ENCODE measurements at places on chromosomes 4 and X.

- H3K36me3 ChIP-seq, result no peaks in the 10 kb centered on the region
- H3K27ac ChIP-seq, result no peak overlapping the region
- H3K4me3 ChIP-seq, result no peak overlapping the region
- no peaks in the 10 kb centered on the region for H3K4me1 ChIP-seq
- no peaks in the 10 kb centered on the region for H3K27me3 ChIP-seq
Measured at GRCh38 chrX:13855689-13856450, 39.0 kb upstream of the GPM6B start.

DNA sequence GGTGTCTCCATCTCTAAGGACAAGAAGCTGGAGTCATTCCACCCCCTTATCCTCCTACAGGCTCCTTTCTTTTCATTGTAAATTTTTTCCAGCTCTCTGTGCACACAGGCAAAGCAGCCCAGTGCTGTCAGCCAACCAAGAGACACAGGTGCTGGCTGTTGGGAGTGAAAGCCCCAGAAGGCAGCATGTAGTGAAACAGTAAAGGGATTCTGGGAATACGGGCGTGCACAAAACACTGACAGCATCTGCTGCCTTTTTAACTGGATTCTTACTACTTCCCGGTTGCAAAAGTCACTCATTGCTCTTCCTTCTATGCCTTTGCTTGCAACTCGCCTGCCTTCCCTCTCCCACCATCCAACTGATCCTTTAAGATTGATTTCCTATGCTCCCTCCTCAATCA, 208.6 kb upstream of the PRPS2 start:
- H3K4me1 ChIP-seq, result no peaks in the 10 kb centered on the region
- no peaks in the 10 kb centered on the region for H3K27me3 ChIP-seq
- DNase-seq, result no peak
- no peak overlapping the region for H3K4me3 ChIP-seq

DNA sequence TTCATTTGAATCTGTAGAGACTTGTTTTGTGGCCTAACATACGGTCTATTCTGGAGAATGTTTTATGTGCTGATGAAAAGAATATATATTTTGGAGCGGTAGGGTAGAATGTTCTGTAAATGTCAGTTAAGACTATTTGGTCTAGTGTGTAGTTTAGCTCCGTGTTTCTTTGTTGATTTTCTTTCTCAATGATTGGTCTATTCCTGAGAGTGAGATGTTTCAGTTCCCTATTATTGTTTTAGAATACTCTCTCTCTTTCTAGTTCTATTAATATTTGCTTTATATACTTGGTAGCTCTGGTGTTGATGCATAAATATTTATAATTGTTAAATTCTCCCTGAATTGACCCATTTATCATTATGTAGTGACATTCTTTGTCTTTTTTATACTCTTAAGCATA, 236.5 kb downstream of the GLUD2 start:
- H3K27ac ChIP-seq, result no peak overlapping the region
- no peaks in the 10 kb centered on the region for H3K27me3 ChIP-seq
- no peak overlapping the region for H3K4me3 ChIP-seq
- H3K4me1 ChIP-seq, result no peaks in the 10 kb centered on the region
- DNase-seq, result no peak

GRCh38 chrX:124690495-124690894, 344.1 kb downstream of the SH2D1A start:
- no peak overlapping the region for H3K27ac ChIP-seq
- no peak for DNase-seq
- no peaks in the 10 kb centered on the region for H3K36me3 ChIP-seq
- no peaks in the 10 kb centered on the region for H3K27me3 ChIP-seq
- no peak overlapping the region for H3K4me3 ChIP-seq
- H3K4me1 ChIP-seq, result no peaks in the 10 kb centered on the region

- H3K27me3 ChIP-seq, result no peaks in the 10 kb centered on the region
- H3K27ac ChIP-seq, result no peak overlapping the region
- DNase-seq, result no peak
- no peaks in the 10 kb centered on the region for H3K4me1 ChIP-seq
Measured at GRCh38 chr4:138961664-138962063, 53.9 kb upstream of the NOCT start.

DNA sequence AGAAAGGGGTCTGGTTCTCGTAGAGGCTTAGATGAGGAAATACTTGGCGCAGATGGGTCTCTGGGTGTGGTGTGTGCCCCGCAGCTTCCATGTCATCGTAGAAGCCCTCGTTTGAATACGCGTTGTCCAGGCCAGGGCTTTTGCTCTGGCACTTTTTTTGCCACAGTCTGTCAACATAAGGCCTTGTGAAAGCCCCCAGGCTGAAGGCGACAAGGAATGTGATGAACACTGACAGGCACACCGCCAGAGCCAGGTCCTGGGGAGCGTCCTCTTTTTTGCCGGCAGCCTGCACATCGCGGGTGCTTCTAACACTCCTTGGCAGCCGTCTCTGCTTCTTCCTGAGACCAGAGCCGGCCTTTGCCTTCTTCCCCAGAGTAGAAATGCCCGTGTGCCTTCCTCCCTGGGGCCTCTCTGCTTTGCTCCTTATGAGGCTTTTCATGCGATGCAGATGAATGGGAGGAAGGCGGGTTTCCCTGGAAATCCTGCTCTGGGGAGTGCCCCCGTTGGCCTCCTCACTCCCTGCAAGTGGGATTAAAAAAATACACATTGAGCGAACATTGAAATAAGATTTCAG, 24.4 kb downstream of the LRRC66 start:
- no peaks in the 10 kb centered on the region for H3K4me1 ChIP-seq
- no peaks in the 10 kb centered on the region for H3K36me3 ChIP-seq
- no peak overlapping the region for H3K4me3 ChIP-seq
- H3K27me3 ChIP-seq, result no peaks in the 10 kb centered on the region
- no peak overlapping the region for H3K27ac ChIP-seq

- H3K4me1 ChIP-seq, result no peaks in the 10 kb centered on the region
- H3K27me3 ChIP-seq, result no peaks in the 10 kb centered on the region
- H3K36me3 ChIP-seq, result no peaks in the 10 kb centered on the region
- no peak overlapping the region for H3K27ac ChIP-seq
Measured at GRCh38 chrX:47316276-47317025, 53.9 kb upstream of the ZNF157 start.

GRCh38 chrX:115284877-115285276, 4.6 kb upstream of the LUZP4 start:
- no peaks in the 10 kb centered on the region for H3K36me3 ChIP-seq
- H3K4me1 ChIP-seq, result no peaks in the 10 kb centered on the region

DNA sequence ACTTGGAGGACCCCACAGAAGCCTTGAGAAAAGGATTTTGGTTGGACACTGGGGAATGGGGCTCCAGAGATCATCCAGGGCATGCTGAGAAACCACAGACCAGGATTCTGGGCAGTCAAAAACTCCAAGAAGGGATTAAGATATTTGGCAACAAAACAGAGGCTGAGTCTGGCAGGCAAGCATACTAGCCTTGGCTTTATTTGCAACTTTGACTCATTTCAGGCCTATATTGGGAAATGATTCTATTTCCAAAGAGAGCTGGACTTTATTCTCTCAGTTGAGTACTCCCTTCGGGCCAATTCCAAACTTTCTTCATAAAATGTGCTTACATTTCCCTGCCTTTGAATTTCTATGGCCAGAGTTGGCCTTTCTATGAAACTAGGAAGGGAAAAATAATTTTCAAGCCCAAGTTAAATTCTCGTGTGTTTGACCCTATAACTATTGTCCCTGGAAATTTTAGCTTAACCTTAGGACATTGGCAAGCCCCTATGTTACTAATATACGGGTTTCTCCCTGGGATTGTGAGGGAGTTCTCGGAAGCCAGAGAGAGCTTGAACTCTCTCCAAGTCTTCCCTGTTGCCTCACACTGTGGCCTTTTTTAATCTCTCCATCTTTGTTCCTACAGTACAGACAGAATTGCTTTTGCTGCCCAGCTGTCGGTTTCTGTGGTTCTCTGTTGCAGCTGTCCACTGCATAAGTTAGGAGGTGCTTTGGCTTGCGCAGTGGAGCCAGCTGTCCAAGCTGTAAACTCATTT, 112.6 kb upstream of the FAM9A start:
- H3K4me1 ChIP-seq, result no peaks in the 10 kb centered on the region
- DNase-seq, result no peak
- H3K36me3 ChIP-seq, result no peaks in the 10 kb centered on the region
- H3K4me3 ChIP-seq, result no peak overlapping the region

DNA sequence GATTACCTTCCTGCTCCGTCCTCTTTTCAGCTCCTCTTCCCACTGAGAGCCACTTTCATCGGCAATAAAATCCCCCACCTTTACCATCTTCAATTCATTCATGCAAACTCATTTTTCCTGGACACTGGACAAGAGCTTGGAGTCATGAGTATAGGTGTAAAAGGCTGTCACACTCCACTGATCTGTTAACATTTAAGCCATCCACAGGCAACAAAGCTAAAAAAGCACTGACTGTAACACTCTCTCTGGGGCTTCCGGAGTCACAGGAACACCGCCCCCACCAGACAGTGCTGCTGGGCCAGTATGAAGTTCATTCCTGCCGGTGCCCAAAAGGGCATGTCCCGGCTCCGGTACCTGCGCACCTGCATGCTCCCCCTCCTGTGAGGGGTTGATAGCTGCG, 38.5 kb downstream of the MAGEB5 start:
- H3K4me3 ChIP-seq, result no peak overlapping the region
- no peak overlapping the region for H3K27ac ChIP-seq
- H3K36me3 ChIP-seq, result no peaks in the 10 kb centered on the region
- no peak for DNase-seq
- H3K4me1 ChIP-seq, result no peaks in the 10 kb centered on the region

- no peaks in the 10 kb centered on the region for H3K27me3 ChIP-seq
- no peak for DNase-seq
- no peaks in the 10 kb centered on the region for H3K36me3 ChIP-seq
- no peaks in the 10 kb centered on the region for H3K4me1 ChIP-seq
- H3K27ac ChIP-seq, result no peak overlapping the region
Measured at GRCh38 chr4:52617336-52618020, 41.6 kb downstream of the USP46 start.

DNA sequence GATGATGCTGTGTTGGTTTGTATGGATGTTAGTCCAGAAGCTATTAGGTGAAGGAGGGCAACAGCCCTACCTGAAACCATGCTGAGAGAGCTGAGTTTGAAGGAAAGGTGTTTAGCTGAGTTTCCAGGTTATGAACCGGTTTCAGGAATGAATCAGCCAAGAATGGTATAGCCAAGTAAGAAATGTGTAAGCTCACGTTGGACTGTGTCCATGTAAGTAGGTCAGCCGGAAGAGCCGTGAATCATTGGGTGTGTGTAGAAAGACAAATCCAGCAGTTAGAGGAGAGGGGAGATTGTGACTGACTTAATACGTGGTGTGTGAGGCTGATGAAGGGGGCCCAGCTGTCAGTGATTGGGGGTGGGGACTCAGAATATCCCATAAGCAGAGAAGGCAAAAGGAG, 77.2 kb upstream of the SPIN4 start:
- H3K4me3 ChIP-seq, result no peak overlapping the region
- no peaks in the 10 kb centered on the region for H3K27me3 ChIP-seq
- no peaks in the 10 kb centered on the region for H3K4me1 ChIP-seq
- DNase-seq, result no peak

DNA sequence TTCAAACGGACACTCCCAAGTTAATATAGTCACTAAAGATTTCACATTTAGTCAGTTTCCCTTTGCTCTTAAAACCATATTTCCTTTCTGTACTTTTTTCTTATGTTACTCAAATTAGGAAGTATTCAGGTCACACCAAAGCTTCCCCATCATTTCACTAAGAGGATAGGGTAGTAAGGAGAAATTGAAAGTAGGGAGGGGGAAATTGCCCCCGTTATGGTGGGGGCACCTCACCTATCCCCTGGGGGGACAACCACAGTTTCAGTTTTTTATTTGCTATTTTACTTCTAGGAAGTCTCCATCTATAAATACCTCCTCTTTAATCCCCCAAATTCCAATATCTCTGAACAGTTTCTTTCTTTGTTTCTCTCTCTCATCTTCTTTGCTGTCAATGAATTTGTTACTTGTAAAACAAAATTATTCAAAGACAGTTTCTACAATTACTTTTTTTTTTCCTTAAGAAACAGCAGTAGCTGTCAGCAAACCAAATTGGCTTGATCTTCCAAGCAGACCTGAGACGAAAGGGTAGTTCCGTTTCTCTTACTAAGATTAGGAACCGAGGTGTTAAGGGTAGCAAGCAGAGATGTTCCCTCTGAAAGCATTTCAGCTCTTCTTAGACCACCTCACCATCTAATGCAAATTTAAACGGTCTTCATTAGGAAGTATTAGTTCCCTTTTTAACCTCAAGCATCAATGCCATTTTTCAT, 160.2 kb upstream of the KLF3 start:
- H3K4me3 ChIP-seq, result no peak overlapping the region
- H3K4me1 ChIP-seq, result peaks cover 18% of the 10 kb centered on the region
- H3K36me3 ChIP-seq, result no peaks in the 10 kb centered on the region
- H3K27ac ChIP-seq, result no peak overlapping the region

DNA sequence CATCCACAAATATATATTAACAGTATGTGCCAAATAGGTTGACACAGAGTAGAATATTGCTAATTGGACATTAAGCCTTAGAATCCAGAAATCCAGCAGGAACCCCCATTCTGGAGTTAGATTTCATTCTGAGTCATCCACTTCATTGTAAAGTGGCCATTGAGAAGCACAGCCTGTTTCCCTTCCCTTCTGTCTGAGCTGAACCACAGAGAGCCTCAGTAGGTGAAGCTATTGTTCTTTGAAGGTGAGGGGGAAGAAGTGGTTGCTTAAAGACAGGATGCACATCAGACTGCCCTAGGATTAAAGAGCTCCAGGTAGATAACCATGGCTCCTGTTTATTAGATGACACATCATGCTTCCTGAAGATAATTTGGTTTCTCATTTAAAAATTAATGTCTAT, 30.6 kb upstream of the MCF2 start:
- H3K27me3 ChIP-seq, result no peaks in the 10 kb centered on the region
- peaks cover 2% of the 10 kb centered on the region for H3K36me3 ChIP-seq
- no peak for DNase-seq
- no peak overlapping the region for H3K27ac ChIP-seq
- no peak overlapping the region for H3K4me3 ChIP-seq

DNA sequence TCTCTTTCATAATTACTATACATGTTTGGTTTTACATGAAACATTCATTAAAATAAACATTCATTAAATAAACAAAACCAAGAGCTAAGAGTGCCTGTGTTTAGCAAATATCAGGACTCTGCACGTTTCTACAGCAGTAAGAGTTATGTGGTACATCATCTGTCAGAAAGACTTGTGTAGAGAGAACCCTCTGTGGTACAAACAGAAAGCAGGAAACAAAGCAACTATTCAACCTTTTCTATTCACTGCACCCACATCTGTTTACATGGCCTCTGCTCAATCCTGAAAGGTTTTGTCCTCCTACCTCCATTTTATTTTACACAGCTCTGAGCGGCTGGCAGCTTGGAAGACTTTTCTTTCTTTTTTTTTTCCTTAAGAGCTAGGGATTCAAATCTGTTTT, 90.7 kb upstream of the PCDH18 start:
- no peak overlapping the region for H3K27ac ChIP-seq
- H3K4me1 ChIP-seq, result no peaks in the 10 kb centered on the region
- H3K4me3 ChIP-seq, result no peak overlapping the region
- no peaks in the 10 kb centered on the region for H3K36me3 ChIP-seq
- DNase-seq, result no peak

GRCh38 chr4:174365018-174365587, 81.4 kb downstream of the CEP44 start:
- H3K27me3 ChIP-seq, result no peaks in the 10 kb centered on the region
- H3K36me3 ChIP-seq, result no peaks in the 10 kb centered on the region
- peak; percentile 12 for DNase-seq
- H3K4me3 ChIP-seq, result no peak overlapping the region
- no peak overlapping the region for H3K27ac ChIP-seq

GRCh38 chrX:70168238-70169188, 8.8 kb upstream of the DGAT2L6 start:
- H3K27me3 ChIP-seq, result no peaks in the 10 kb centered on the region
- no peaks in the 10 kb centered on the region for H3K36me3 ChIP-seq
- no peaks in the 10 kb centered on the region for H3K4me1 ChIP-seq
- no peak overlapping the region for H3K27ac ChIP-seq
- DNase-seq, result no peak
- H3K4me3 ChIP-seq, result no peak overlapping the region

Data from B cell (primary cell).